ENCODE measurements at places on chromosomes 5 and 9.

DNA sequence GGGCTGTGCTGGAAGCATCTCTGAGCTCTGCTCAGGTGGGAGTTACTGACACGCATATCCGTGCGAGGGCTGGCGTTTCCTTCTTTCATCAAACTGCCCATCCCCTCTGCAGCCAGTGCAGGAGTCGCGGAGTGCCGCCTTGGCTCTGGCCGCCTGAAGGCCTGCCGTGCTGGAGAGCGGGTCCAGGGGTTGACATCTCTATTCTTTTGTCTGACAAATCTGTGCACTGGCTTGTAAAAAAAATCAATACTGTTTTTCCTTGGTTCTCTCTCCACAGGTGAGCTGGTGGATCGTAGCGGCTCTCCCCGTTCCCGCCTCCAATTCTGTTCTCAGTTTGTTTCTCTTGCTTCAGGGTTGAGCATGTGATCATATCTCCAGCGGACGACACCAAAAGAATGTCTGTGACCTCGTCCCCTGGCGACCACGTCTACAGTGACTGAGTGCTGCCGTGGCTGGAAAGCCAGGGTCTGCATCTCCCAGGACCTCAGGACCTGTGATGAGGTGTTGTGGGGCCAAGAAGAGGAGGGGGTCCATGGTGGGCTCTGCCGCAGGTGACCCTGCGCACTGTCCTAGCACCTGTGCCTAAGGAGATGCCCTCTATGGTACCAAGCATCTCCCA lies 214.3 kb upstream of the IRX4 start:
- no peak for DNase-seq

- no peak for DNase-seq
Observed at GRCh38 chr5:149144637-149145036, 3.3 kb downstream of the ABLIM3 start.

- no peak for DNase-seq
Observed at GRCh38 chr5:160453751-160454150, 32.1 kb downstream of the PTTG1 start.

GRCh38 chr5:56097055-56097454 lies 102.3 kb upstream of the IL6ST start:
- DNase-seq: no peak

GRCh38 chr5:126188804-126189203 lies 234.4 kb upstream of the GRAMD2B start:
- DNase-seq: no peak

DNA sequence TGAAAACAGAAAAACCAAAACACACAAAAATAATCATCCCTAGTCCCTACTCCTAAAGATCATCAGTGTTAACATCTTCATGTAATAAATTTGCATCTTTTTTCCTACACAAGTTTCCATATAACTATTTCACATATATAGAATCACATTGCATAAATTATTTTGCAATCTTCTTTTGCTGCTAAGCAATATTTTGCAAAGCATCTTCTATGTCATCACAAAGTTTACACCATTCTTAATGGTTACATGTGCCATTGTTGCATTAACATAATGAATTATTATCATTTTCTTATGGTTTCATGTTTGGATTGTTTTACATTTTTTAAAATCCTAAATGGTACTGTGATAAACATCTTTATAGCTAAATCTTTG lies 17.8 kb downstream of the SH3TC2 start:
- DNase-seq: no peak

GRCh38 chr9:138009803-138010690 lies 132.5 kb downstream of the CACNA1B start:
- DNase-seq: no peak

DNA sequence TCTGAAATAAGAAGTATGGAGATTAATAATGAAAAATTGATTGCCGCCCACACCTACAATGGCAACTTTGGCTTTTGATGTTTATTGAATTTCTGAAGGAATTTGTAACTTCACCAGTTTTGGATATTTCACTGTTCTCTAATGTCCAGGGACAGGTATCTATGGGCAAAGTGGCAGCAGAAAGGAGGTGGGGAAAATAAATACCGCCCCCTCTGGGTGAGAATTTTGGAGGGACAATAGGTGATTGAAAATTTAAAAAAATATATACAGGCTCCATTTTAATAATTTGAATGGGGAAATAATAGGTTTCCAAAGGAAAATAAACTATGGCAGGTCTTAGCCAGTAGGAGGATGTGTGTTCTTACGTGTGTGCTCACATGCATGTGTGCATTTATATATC lies 1.3 kb downstream of the SCGB3A2 start:
- DNase-seq: no peak

GRCh38 chr5:14424011-14424685 lies 157.4 kb upstream of the OTULINL start:
- no peak for DNase-seq

GRCh38 chr9:89277043-89277442 lies 34.0 kb upstream of the CKS2 start:
- DNase-seq: no peak

DNA sequence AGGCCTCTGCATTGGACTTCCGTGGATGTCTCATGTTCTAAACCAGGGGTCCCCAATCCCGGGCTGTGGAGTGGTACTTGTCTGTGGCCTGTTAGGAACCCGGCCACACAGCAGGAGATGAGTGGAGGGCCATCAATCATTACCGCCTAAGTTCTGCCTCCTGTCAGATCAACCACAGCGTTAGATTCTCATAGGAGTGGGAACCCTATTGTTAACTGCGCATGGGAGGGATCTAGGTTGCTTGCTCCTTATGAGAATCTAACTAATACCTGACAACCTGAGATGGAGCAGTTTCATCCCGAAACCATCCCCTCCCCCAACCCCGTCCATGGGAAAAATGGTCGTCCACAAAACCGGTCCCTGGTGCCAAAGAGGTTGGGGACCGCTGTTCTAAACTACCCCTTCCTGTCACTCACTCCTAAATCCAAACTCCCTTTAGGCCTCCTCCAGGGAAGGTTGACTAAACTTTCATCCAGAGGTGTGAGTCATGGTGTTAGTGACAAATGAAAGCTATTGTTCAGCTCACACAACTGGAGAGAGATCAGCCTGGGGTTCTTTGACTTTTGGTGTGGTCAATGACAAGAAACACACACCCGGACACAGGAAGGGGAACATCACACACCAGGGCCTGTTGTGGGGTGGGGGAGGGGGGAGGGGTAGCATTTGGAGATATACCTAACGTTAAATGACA lies 9.5 kb downstream of the KCNV2 start:
- no peak for DNase-seq

DNA sequence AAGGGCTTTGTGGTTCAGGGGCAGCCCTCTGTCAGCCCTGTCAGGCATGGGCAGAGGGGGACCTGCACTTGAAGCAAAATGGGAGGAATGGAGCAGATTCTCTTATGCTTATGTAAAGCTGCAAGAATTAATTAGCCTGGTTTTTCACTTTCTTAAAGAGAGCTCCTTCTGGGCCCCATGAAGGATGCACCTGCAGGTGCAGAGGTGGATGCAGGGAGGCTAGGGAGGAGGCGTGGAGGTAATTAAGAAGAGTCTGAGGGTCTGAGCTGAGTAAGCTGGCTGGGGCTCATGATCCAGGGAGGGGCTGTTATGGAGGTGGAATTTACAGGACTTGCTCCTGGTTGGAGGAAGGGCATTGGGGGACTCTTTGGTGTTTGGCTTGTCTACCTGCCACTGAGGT lies 22.0 kb downstream of the NSG2 start:
- DNase-seq: no peak

Measured in posterior cingulate gyrus (tissue), 11 donors.